ENCODE measurements at places on chromosomes 6 and 20.

DNA sequence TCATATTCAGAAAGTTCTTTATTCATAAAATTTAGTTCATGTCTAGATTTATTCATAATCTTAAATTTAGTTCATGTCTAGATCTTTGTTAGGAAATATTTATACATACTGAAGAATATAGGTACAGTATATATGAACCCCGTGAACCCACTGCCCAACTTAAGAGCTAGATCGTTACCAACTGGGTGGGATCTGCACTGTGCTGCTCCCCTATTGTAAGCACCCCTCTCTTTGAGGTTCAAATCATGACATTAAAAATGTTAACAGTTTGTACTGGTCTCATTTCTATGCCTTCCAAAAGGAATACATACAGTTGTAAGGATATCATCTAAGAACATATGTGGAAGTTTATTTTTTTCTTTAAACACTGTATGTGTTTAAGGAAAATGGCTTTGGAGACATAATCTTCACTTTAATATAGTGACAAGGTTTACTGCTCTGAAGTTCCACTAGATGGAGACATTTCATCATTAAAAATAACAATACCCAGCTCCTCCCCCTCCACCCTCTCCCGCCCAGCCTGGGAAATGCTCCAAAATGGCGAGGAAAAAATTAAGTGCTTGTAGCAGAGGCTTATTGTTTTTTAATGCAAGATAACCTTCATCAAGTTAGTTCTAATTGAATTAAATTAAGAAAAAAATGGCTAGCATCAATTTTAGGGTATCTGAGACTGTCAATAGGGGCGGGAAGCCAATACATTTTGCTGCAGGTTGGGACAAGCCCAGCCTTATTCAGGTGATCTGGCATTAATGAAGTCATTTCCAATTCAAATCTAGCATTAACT is 104.1 kb upstream of the TRAF3IP2 start:
- DNase-seq = peak; percentile 90

DNA sequence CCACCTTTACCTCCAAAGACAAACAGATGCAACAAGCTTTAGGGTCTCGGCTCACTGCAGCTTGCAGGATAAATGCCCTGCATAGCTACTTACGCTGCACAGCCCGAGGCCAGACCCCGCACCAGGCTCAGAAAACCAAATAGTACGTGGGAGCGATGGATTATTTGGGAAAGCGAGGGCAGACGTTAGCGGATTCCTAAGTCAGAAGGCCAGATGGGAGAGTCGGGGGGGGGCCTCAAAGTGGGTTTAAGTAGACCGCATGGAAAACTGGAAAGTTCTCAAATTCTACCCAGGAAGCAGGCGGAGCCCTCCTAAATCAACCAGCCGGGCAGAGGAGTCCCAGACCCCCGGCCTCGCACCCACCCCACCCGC is 382 bp downstream of the SFT2D1 start:
- DNase-seq = no peak

GRCh38 chr6:83108378-83108777 is 40.9 kb downstream of the DOP1A start:
- no peak for DNase-seq

GRCh38 chr6:116019428-116019827 is 41.3 kb downstream of the FRK start:
- DNase-seq = no peak

GRCh38 chr6:110034667-110035036 is 56.5 kb downstream of the GPR6 start:
- no peak for DNase-seq

- no peak for DNase-seq
Observed at GRCh38 chr6:130908958-130909357, 81.8 kb downstream of the SMLR1 start.

- no peak for DNase-seq
Observed at GRCh38 chr6:29509239-29509638, 21.5 kb upstream of the MAS1L start.

DNA sequence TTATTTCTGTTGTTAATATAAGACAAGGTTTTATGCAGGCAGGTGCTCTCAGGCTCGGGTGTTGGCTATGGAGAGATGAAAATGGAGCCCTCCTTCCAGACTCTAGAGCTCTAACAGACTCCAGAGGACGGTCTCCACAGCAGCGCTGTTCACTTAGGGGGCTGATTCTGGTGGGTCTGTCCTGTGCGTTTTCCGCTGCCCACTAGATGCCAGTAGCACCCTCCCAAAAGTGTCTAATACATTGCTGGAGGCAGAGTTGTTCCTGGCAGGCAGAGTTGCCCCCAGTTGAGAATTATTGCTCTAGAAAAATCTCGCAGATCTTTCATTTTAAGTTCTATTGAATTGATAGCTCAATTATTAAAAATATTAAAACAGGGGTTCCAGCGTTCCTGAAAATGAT is 109.9 kb downstream of the MAP3K4 start:
- DNase-seq = no peak

DNA sequence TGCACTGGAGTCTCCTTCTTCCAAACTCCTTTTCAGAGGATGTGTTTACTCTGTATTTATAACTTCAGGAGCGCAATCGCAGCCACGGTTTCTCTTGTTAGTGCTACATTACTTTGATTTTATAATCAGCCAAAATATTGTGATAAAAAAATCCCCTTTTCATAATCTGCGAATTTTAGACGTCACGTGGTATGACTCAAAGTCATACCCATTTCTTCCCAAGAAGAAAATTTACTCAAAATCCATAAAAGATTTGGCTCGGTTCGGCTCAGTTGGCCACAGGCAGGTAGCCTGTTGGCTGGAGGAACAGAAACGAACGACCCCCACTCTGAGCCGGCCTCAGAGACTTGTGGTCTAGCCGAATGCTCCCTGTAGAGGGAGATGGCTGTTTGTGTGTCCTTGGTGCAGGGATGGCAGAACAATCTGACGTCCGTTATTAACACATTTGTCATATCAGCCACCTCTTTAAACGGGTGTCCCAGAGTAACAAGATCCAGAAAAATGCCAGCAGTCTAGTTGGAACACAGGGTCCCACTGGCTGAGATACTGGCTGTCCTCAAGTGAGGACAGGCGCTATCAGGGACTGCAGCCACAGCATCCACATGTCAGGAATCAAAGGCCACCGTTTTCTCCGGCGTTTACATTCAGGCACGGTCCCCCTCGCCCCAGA is 247.6 kb downstream of the DLL1 start:
- DNase-seq = no peak

GRCh38 chr6:40740518-40740917 is 153.4 kb upstream of the LRFN2 start:
- no peak for DNase-seq

DNA sequence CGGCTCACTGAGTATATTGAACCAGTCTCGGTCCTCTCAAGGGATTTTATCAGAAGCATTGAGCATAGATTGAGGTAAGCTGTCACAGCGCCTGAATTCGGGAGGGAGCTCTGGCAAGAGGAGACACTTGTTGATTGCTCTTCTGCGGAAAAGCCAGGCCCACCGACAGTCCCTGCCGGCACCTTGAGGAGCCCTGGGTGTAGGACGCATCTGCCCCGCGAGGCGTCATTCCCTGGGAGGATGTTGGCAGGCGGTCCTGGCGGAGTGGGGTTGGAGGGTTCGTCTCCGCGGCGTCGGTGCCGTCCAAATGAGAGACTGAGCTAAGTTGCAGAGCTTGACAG is 843 bp downstream of the FBXO9 start:
- no peak for DNase-seq

- DNase-seq = no peak
Observed at GRCh38 chr20:18310592-18310991, 22.3 kb downstream of the ZNF133 start.

DNA sequence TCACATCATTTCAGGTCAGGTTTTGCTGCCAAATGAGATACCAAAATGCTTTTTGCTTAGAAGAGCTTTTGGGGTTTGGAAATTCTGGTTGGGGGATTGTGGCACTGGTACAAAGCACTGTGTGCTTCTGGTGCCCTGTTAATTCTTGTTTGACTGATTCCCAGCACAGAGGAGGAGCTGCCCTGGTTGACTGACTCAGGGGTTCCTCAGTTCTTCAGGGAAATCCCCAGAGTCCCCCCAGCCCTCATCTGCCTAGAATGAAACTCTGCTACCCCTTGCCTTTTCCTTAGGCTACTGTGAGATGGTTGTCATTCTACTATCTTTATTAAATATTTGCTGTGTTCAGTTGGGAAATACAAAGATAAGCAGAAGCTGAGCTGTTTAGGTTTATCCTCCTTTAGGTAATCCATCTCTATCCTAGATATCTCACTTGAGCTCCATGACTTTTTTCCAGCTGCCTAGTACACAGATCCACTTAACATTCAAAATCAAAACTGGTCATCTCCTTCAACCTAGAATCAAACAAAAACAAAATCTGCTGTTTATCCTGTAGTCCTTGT is 24.9 kb upstream of the TSPYL1 start:
- no peak for DNase-seq

DNA sequence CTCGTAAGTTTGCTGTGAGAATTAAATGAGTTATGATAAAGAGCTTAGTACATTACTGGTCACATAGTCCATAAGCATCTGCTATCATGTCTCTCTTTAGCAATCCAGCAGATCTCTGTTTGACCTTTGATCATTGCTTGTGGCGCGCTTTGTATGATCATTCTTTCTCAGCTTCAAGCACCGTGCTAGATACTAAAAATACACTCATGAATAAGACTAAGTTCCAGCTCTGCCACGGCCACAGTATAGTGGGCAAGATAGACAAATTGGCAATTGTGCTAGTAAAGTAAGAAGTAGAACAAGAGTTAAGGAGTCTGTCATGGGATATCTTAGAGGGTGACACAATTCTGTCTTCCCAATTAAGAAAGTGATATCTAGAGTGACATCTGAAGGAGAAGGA is 75.2 kb upstream of the ADGRF1 start:
- DNase-seq = no peak

DNA sequence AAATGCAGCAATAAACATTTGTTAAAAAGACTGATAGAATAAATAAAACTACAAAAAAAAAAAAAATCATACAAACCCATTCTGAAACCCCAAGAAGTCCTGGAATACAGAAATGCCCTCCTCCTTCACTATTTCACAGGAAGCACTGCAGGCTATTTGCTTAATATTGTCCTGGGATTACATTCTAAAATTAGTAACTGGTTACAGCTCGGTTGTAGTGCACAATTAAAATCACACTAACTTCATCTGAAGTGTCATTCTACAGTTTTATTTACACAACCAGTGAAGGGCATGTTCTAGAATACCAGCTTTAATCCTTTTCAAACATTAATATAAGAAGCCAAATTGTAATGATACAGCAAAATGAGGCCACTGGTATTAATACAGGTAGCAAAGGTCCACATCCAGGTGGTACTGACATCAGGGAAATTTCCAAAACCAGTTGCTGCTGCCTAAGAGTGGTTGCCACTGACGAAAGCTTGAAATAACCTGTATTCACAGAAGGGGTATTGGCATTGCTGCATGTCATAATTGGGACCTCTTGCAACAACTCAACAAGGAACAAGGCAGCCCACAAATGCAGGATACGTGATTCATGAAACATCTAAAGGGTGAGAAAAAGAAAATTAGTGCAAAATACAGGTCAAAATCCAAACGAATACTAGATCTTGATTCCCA is 26.9 kb downstream of the AKIRIN2 start:
- DNase-seq = no peak

DNA sequence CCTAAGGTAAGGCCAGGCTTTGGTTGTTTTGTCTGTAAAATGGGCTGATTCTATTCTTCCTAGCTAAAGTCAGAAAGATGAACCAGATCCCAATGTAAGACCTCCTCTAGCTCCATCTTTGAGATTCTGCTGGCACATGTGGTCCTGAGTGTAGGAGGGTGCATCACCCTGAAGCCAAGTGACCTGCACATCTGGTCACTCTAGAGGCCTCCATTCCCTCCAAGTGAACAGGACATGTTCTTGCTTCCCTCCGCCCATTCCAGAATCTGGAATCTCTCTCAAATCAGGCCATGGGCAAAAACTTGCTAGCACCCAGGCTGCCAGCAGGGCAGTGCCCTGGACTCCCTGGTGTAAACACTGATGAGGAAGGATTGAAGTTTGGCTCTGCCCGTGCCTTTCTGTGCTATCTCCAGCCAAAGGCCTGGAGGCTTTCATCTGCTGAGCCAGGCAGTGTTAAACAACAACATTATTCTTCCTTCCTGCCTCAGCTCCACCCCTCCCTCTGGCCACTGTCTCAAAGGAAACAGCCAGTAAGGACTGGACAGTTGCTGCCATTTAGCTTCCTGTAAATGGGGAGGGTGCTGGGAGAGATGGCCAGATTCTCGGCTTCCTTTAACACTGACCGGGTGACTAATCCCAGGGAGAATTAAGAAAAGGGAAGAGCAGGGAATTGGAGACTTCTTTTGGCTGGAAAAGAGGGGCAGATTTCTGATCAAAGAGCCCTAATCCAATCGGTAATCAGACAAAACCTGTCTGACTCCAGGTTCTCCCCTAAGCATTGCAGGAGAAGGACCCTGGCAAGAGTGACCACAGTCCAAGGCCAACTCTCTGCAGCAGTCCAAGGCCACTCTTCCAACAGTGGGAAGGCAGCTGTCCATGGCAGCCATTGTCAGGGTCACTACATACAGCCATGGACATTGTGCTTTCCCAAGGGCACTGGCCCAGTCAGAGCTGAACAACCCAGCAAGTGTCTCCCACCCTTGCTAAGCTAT is 19.5 kb upstream of the ADGRF1 start:
- no peak for DNase-seq

- DNase-seq = no peak
Observed at GRCh38 chr6:169678342-169678741, 23.5 kb downstream of the WDR27 start.

DNA sequence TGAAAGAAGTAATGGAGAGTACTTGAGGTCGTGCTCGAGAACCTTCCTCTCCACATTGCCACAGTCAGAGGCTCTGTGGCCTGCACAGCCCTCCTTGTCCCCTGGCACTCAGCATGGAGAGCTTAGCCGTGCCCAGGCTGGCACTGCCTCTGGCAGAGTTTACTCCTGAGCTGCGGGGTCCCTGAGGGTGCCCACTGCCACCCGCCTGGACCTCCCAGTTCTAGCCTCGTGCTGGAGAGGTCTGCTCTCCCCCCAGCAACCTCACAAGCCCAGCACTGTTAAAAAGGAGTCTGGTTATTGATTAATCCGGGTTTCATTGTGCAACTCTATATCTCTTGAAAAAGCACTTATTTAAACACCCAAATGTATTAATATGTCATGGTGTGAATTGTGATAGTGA is 226.8 kb downstream of the TMEM242 start:
- DNase-seq = no peak

GRCh38 chr20:8421981-8422380 is 289.9 kb downstream of the PLCB1 start:
- DNase-seq = no peak

- DNase-seq = no peak
Observed at GRCh38 chr6:43129434-43130194, 41.5 kb upstream of the SRF start.

GRCh38 chr6:159012201-159012600 is 12.2 kb upstream of the RSPH3 start:
- DNase-seq = no peak

DNA sequence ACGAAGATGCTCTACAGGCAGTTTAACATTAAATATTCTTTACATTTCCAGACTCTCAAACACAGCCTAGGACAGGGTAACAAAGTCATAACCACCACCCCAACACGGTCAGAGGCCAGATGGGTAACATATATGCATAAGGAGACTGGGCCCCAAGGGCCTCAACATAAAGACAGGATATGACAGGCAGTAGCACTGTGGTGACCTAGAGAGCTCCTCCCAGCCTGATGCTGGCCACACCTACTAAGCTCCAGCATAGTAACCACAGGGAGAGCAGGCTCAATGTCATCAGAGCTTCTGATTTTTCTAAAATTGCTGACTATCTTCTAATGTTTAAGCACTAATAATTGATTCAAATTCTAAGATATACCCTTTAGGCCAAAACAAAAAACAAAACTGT is 21.7 kb downstream of the SMLR1 start:
- DNase-seq = no peak

GRCh38 chr20:63641146-63641791 is 12.0 kb downstream of the STMN3 start:
- DNase-seq = no peak

GRCh38 chr20:8895472-8895871 is 173.4 kb upstream of the PLCB4 start:
- no peak for DNase-seq

All from NCI-H1105 treated with DMSO at 0.1 percent for 48 hours (cell line).